ENCODE measurements at places on chromosomes 11 and 22.

GRCh38 chr11:130720232-130721022, 195.9 kb downstream of the SNX19 start:
- no peak for DNase-seq

DNA sequence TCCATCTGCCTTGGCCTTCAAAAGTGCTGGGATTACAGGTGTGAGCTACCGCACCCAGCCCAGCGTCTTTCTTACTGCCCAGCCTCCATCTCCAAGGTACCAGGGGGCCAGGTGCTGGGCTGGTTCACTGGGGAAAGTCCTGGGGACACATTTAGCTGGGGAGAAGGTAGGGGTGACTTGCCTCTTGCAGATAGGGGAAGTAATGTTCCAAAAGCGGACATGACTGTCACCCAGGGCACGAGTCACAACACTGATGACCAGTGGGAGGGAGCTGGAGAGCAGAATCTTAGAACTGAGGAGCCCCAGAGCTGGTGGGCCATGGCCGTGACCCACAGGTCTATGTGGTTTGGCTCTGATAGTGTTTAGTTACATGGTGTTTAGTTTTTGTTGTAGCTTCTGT, 2.4 kb upstream of the SLC15A3 start:
- DNase-seq: no peak

DNA sequence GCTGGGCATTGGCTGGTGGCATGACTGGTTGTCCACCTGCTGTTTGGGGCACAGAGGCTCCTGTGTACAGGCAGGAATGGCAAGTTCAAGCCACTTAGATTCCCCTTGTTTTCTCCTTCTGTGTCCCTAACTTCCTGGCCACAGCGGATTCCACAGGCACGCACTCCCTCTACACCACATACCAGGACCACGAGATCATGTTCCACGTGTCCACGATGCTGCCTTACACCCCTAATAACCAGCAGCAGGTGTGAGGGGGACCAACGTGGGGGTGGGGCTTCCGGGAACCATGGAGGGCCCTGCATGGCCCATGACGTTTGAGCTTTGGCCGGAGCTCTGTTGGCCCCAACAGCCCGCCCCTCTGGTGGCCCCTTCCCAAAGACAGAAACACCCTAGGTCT, 7.8 kb downstream of the SIPA1 start:
- DNase-seq: no peak

DNA sequence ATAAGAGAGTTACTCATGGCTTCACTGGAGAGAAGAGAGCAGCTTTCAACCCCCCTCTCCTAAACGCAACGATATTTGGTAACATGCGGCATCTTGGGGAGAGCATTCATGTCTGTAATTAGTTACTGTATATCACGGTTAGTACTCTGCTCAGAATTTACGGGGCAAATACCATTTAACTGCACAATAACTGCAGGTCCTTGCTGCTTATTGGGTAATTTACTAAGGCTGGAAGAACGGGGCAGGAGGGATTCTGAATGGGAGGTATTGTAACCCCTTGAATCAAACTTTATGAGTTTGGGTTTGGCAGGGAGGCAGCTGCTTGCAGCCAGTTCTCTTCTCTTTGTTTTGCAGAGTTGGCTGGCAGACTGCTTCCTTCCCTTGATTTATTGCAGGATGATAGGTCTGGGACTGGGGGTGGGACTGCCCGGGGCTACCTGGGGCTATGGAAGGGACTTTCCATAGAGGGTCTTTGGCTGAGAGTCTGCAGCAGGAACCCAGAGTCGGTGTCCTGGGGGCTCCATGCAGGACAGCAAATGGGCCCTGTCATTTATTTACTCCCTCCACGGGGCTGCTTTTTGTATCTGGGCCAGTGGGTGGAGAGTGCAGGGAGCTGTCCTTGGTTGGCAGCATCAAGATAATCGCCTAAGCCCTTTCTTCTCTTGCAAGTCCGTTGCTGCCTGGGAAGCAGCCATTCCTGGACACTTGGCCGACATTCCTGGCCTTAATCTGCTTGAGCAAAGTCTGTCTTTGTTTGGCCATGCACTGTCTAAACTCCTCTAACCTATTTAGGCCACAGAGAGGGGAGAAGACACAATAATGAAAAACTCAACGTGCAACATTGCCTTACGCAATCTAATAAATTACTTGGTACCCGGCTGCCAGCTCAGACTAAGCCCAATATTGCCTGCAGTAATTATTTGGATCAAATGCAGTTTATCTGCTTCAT, 188.9 kb downstream of the ST3GAL4 start:
- no peak for DNase-seq

DNA sequence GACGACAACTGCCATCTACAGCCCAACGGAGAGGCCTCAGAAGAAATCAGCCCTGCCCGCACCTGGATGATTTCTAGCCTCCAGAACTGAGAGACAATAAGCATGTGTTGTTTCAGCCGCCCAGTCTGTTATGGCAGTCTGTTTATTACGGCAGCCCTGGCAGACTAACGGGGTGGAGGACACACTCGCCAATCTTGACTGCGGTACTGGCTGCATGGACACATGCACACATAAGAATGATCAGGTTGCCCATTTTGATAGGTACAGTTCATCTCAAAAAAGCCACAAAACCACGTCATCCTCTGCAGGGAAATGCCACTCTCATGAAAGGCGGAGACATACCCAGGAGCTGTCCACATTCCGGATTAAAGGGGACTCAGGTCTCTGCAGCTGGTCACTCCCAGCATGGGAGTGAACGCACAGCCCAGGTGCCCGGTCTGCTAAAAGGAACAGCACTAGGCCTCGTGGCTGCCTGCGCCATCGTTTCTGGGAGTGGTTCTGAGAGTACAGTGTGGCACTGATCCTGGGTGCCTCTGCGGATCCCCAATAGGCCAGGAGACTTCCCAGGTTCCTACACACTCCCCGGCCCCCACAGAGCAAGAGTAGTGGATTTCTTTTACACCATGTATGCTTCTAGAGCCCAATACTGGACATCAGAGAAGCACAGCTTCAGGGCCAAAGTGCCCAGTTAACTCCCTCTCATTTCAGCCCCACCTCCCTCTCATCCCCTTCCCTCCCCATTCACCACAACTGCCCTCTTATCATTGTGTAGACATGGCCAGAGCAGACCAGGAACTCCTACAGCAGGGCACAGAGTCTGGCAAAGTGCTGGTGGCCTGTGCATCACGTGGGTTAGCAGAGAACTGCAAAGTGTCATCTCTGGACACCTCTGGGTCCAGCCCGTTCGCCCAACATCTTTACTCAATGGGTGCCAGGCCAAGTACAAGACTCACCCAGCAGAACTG, 11.7 kb upstream of the COMT start:
- no peak for DNase-seq

GRCh38 chr11:1892116-1892515, 421 bp upstream of the PRR33 start:
- DNase-seq: no peak

GRCh38 chr22:33124471-33124870, 66.3 kb upstream of the SYN3 start:
- DNase-seq: no peak

DNA sequence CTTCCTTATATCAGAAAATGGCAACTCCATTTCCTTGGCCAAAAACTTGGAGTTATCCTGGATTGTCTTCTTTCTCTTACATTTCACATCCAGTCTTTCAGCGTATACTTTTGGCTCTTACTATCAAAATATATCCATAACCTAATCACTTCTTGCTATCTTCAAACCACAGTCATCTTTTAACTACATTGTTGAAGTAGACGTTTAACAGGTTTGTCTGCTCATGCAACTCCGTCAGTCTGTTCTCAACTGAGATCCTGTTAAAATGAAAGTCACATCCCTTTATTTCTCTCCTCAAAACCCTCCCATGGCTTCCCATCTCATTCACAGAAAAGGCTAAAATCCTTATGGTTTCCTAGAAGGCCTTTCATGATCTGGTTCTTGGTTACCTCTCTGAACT, 41.9 kb downstream of the UVRAG start:
- DNase-seq: no peak

GRCh38 chr11:70135142-70135541, 57.0 kb downstream of the ANO1 start:
- no peak for DNase-seq

- DNase-seq: no peak
These were observed 75.1 kb downstream of the BMAL1 start for GRCh38 chr11:13352711-13353110.

Measured in stimulated activated CD8-positive, alpha-beta memory T cell treated with anti-CD3 and anti-CD28 coated beads, Interleukin-4, amount 100 ng/mL, for 24 hours (primary cell).